ENCODE measurements at places on chromosomes 7 and 10.

- DNase-seq, result no peak
Observed at GRCh38 chr10:45286980-45287379, 28.4 kb downstream of the OR13A1 start.

- no peak for DNase-seq
Observed at GRCh38 chr7:92044940-92045339, 89.3 kb downstream of the CYP51A1 start.

DNA sequence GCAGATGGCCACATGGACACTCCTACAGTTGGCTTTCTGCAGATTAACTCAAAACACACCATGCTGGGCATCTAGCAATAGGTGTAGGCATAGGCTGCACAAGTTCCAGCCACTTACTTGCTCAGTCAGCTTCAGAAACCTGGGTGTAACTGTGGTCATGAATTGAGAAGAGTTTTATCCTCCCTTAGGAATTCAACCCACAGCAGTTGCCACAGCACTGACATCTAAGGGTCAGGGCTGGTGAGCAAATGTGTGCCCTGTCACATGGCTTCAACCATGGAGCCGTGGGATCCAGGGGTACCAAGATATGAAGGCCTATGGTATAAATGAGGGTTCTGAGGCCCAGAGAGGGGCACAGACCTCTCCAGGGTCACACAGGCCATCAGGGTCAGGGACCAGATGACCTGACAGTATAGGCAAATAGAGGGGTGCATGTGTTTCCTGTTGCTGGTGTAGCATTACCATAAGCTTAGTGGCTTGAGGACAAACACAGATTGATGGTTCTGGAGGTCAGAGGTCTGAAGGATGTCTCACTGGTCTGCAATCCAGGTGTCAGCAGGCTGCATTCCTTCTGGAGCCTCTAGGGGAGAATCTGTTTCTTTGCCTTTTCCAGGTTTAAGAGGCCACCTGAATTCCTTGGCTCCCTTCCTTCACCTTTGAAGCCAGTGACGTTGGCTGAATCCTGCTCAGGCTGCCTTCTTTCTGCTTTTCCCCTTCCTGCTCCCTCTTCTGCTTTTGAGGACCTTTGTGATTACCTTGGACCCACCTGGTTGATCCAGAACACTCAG is 24.1 kb downstream of the MINDY4 start:
- no peak for DNase-seq

GRCh38 chr10:128642502-128642901 is 516.3 kb upstream of the MKI67 start:
- no peak for DNase-seq

- DNase-seq, result no peak
Observed at GRCh38 chr10:17214526-17214925, 13.1 kb upstream of the TRDMT1 start.

- DNase-seq, result no peak
Observed at GRCh38 chr10:118944959-118945633, 84.4 kb upstream of the NANOS1 start.

- DNase-seq, result no peak
Observed at GRCh38 chr10:127298381-127298780, 102.0 kb upstream of the INSYN2A start.

DNA sequence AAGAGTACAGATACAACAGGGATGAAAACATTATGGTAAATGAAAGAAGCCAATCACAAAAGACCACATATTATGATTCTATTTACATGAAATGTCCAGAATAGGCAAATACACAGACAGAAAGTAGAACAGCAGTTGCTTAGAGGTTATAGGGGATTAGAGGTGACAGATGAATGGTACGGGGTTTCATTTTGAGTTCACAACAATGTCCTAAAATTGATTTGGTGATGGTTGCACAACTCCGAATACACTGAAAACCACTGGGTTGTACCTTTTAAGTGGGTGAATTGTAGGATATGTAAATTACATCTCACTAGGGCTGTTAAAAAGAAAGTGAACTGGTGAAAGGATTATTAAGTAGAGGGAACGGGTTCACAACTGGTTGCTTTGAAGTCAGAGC is 76.3 kb upstream of the MRLN start:
- DNase-seq, result no peak

GRCh38 chr10:88647061-88647615 is 17.1 kb upstream of the LIPF start:
- no peak for DNase-seq

GRCh38 chr10:93916257-93917063 is 22.7 kb downstream of the SLC35G1 start:
- DNase-seq, result no peak

DNA sequence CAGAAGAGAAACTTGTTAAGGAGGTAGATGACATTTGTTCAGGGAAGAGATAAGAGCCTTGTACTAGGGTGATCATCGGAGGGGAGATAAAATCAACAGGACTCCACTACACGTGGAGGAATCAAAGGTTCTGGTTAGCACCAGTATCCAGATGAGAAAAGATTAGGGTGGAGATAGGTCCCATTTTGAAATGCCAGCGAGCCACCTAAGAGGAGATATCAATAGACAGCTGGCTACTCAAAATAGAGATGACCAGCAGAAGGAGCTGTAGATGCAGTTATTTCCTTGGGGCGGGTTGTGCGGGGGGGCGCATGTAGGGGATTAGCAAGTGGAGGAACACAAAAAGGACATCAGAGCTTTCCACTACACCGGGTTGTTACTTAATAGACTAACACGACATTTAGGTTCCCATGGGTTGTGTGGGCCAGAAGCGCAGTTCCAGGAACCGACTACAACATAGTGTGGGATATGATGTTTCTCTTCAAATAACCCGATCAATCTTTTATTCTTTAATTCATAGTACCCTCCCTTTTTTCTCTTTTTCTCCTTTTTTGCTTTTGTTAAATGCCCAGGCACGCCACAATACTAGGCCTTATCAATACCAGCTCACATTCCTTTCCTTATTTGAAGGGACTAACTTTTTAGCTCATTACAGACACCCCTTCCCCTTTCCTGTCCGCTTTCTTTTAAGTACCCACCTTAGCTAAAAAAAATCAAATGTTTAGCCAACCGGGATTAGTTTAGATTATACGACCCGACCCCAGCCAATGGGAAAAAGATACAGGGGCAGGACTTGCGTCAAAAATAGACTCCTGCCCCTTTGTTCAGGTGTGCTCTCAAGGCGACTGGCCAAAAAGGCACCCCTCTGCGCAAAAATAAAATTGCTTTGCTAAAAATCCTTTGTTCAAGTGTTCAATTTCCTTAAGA is 2.0 kb upstream of the KIF11 start:
- DNase-seq, result no peak

GRCh38 chr7:98162758-98163157 is 48.5 kb upstream of the BHLHA15 start:
- DNase-seq, result no peak

DNA sequence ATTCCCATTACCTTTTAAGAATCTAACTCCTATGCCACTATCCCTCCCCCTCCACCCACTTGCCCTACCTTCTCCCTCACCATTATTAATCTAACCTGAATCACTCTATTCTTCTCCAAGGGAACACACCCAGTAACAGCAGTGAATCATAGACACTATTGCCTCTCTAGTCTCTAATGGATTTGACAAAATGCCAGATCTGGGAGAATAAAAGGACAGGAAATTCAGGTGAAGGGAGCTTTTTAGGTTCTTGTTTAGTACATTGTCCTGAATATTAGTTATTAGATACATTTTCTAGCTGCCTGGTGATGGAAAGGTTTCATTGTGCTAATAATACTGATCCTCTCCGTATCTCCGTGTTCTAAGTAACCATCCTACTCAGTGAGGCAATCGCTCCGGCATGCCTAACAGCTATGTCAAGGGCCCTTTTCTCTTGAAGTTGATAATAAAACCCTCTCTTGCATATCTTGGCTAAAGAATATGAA is 4.1 kb upstream of the SFR1 start:
- DNase-seq, result no peak

DNA sequence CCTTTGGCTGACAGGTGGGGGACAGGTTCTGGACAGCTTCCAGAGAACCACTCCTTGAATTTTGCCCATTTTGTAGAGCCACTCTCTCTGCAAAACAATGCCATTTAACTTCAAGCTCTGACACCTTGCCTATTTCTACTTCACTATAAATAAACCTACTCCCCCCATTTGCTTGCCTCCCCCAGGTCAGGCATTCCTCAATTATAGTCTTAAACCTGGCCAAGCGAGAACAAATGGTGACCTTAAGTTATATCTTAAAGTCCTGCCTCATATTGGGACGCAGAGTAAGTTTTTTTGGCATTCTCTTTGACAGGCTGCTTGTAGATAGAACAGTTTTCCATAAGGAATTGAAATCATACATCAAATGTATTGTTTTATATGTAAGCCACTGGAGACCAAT is 706.9 kb downstream of the LRMDA start:
- DNase-seq, result no peak

GRCh38 chr10:30433306-30433729 is 666 bp upstream of the MAP3K8 start:
- DNase-seq, result no peak

DNA sequence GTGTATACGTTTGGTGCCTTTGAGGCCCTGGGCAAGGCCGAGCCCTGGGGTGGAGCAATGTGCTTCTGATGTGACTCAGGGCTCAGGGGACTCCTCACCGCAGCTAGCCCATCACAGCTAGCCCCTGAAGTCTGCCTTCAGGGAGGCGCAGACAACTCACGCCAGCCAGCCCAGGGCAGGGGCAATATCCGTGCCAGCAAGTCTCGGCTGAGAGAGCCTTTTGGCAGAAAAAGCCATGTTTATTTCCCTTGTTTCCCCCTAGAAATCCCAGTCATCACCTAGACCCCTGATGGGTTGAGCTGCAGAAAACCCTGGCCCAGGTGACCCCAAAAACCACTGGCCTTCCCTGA is 90.4 kb downstream of the CHST15 start:
- no peak for DNase-seq

DNA sequence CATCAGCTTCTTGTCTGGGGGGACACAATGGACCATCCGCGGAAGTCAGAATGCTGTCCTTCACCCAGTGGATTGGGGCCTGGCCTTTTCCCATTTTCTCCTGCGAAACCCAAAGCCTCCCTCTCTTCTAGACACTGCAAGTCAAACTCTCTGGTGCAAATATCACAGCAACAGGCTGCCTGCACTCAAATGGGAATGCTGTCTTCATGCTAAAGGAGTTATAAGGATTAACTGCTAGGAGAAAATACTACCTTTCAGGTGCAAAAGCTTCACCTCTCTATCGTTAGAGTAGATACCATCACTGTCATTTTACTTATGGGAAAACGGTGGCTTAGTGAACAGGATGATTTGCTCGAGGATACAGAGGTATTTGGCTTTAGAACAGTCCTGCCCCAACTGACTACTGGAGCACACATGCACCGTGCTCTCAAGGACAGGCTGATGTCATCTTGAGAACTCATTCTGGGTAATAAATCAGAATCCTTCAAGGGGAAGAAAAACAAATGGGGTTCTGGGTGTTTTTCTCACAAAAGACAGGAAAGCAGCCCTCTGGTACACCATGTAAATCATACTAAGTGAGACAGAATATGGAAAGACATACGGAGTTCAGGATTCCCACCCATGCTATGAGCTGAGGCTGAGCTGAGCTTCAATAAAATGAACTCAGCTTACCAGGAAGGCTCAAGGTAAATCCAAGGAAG is 100.9 kb downstream of the SAMD9 start:
- DNase-seq, result no peak

GRCh38 chr7:156497776-156498509 is 142.6 kb upstream of the RNF32 start:
- no peak for DNase-seq

- DNase-seq, result no peak
Observed at GRCh38 chr7:158401295-158401694, 186.3 kb downstream of the PTPRN2 start.

DNA sequence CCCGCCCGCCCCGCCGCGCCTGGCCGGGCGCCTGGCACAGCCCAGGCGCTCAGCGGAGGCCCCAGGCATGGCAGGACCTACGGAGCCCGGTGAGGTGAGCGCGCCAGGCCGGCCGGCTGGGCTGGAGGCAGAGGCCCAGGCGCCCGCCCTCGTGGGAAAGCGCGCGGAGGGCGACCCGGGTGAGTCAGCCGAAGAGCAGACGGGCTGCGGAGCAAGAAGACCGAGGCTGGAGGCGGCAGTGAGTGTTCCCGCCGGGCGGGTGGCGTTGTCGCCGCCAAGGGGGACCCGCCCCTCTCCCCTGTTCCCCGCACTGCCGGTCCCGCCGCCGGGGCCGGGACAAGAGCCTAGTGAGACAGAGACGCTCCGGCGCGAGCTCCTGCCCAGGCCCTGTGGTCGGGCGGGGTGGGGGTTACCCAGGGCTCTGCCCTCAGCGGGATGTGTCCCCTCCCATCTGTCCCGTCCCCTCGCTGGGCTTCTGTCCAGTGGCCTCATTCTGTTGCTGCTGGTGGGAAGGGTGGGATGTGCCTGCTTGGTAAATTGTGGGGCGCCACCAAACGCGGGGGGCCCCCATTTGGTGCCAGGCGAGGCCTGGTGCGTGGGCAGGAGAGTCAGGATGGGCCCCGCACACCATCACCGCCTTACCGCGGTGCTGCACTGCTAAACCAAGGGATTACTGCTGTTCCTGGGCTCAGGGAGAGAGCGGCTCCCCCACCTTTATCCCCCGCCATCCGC is 17.0 kb upstream of the NODAL start:
- peak; percentile 14 for DNase-seq

GRCh38 chr10:124732931-124733570 is 11.1 kb downstream of the FAM53B start:
- no peak for DNase-seq

DNA sequence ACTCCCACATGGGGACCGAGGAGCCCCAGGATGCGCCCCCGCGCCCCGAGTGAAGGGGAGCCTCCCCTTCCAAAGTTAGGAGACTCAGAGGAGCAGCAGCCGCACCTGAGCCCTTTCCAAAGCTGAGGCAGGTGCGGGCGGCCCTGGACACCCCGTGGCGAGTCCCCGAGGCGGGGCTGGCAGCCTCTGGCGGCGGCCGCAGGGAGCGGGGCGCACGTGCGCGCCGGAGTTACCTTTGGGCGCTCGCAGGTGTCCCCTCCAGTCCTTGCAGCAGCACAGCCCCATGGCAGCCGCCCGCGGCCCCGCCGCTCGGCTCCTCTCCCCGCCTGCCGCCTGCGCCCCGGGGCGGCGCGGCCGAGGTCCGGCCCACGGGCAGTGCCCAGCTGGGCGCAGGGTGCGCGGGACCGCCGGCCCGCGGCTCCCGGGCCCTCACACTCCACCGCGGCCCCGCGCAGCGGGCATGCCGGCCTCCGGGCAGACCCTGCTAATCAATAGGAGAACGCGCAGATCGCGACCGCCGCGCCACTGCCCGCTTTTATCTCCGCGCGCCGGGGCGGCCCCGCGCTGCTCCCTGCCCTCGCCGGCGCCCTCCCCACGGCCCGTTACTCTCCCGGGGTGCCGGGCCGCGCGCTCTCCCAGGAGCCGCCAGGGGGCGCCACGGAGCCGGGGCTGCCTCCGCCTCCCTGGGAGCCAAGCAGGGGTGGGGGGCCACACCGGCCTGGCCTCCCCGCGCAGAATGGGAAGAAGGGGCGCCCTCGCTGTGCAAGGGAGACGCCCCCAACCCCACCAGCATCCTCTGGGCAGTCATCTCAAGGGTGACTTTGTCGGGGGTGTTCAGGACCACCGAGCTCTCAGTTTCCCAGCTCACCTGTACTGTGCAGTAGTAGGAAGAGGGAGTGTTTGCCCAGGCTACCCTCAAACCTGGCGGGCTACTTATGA is 80.8 kb downstream of the ARHGAP22 start:
- no peak for DNase-seq
